ENCODE measurements at places on chromosomes 12 and 14.

- no peak for DNase-seq
These were observed 54.9 kb downstream of the ATF7 start for GRCh38 chr12:53571295-53571694.

DNA sequence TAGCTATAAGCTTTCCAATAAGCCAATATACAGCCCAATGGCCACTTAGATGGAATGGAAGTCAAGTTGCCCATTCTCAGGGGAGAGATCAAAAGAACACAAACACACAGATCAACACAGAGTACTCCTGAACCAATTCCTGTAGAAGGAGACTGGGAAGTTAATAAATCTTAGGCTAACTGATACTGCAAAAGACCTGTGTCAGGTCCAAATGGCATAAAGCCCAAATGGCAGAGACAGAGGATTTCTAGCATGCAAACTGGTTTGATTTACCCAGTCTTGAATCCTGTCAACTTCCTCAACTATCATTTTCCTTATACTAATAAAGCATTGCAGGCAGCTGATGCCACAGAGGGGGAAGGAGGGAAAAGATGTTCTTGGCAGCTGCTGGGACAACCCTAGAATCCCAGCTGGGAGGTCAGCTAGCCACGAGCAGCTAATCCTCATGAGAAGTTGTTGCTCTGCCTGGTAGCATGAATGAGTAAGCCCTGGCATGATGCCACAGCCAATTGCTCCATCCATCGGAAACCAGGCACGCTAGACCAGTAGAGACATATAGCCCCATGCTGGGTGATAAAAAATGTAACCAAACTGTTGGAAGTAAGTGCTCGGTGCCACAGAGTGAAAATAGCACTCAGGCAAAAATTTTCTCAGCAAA is 26.2 kb downstream of the ANG start:
- DNase-seq, result peak; percentile 87

- no peak for DNase-seq
These were observed 203.5 kb downstream of the ATXN7L3B start for GRCh38 chr12:74741112-74741511.

- DNase-seq, result no peak
These were observed 8.1 kb upstream of the CKAP4 start for GRCh38 chr12:106255952-106256351.

DNA sequence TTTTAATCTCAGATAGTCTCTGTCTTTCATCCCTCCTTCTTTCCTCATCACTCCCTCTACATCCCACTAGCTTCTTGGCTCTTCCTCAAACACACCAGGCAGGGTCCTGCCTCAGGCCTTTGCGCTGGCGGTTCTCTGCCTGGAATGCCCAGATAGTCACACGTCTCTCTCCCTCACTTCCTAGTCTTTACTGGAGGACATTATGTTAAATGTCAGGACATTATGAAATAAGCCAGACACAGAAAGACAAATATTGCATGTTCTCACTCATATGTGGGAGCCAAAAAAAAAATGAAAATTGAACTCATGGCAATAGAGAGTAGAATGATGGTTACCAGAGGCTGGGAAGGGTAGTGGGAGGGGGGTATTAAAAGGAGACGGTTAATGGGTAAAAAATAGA is 442.0 kb downstream of the MED13L start:
- no peak for DNase-seq
